ENCODE measurements at places on chromosomes 3 and 15. TPM values are rescaled to one million over a fixed set of nuclear protein-coding genes. Genes with fewer than 3 reads are reported as not detected.

The GOLGA6L4 gene
- total RNA-seq = 0.78 TPM

The TERB2 gene
- total RNA-seq = not detected

The STARD5 gene
- 5.3 TPM for total RNA-seq

The SAMMSON gene
- not detected for total RNA-seq

The KCNMB3 gene
- 1.8 TPM for total RNA-seq

All from subcutaneous preadipocyte (primary cell).